ENCODE measurements at places on chromosomes 7 and 10.

- peak overlapping the region; percentile 46 for H3K4me3 ChIP-seq
- no peaks in the 10 kb centered on the region for H3K36me3 ChIP-seq
- H3K27ac ChIP-seq, result no peak overlapping the region
- DNase-seq, result peak; percentile 18
- peaks cover 63% of the 10 kb centered on the region for H3K27me3 ChIP-seq
- H3K4me1 ChIP-seq, result peaks cover 5% of the 10 kb centered on the region
These were observed 124.4 kb downstream of the TACC2 start for GRCh38 chr10:122113161-122113944.

GRCh38 chr7:156886020-156886795 lies 6.8 kb downstream of the LMBR1 start:
- no peak overlapping the region for H3K4me3 ChIP-seq
- no peak for DNase-seq
- peaks cover 12% of the 10 kb centered on the region for H3K4me1 ChIP-seq
- no peaks in the 10 kb centered on the region for H3K36me3 ChIP-seq
- no peak overlapping the region for H3K27ac ChIP-seq

GRCh38 chr7:11648980-11649379 lies 183.0 kb downstream of the THSD7A start:
- no peaks in the 10 kb centered on the region for H3K27me3 ChIP-seq
- no peaks in the 10 kb centered on the region for H3K36me3 ChIP-seq
- H3K4me1 ChIP-seq, result peaks cover 23% of the 10 kb centered on the region
- no peak overlapping the region for H3K27ac ChIP-seq
- peak; percentile 4 for DNase-seq
- no peak overlapping the region for H3K4me3 ChIP-seq

- H3K36me3 ChIP-seq, result no peaks in the 10 kb centered on the region
- no peaks in the 10 kb centered on the region for H3K27me3 ChIP-seq
- DNase-seq, result no peak
- H3K4me1 ChIP-seq, result no peaks in the 10 kb centered on the region
- no peak overlapping the region for H3K4me3 ChIP-seq
- no peak overlapping the region for H3K27ac ChIP-seq
These were observed 19.9 kb upstream of the GPR141 start for GRCh38 chr7:37663693-37664092.

DNA sequence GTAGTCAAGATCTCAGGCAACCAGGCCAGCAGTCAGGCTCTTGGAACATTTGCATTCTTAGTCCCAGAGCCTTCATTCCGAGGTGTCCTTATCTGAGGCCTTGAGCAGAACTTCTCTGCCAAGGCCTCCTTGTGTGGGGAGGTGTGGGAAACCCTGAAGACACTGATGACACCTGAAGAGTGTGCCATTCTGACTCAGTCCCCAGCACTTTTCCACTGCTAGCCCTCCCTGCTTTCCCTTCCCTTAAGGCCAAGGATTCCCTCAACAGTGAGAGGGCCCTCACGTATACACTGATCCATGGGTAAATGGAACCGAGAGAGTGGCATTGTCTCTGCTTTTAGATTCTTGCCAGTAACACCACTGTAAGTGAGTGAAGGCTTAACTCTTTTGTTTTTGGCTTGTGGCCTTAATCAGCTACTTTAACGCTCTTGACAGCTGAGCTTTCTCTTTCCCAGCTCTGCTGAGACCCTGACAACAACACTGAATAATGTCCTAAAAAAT lies 30.3 kb downstream of the TRDMT1 start:
- no peak for DNase-seq
- H3K27me3 ChIP-seq, result no peaks in the 10 kb centered on the region
- H3K4me3 ChIP-seq, result no peak overlapping the region

GRCh38 chr10:53622201-53622600 lies 849.6 kb upstream of the MBL2 start:
- H3K27me3 ChIP-seq, result no peaks in the 10 kb centered on the region
- no peaks in the 10 kb centered on the region for H3K4me1 ChIP-seq
- H3K36me3 ChIP-seq, result no peaks in the 10 kb centered on the region
- H3K27ac ChIP-seq, result no peak overlapping the region

GRCh38 chr7:101620991-101621390 lies 8.1 kb downstream of the MYL10 start:
- DNase-seq, result no peak
- no peak overlapping the region for H3K27ac ChIP-seq
- peaks cover 16% of the 10 kb centered on the region for H3K4me1 ChIP-seq
- H3K36me3 ChIP-seq, result no peaks in the 10 kb centered on the region

DNA sequence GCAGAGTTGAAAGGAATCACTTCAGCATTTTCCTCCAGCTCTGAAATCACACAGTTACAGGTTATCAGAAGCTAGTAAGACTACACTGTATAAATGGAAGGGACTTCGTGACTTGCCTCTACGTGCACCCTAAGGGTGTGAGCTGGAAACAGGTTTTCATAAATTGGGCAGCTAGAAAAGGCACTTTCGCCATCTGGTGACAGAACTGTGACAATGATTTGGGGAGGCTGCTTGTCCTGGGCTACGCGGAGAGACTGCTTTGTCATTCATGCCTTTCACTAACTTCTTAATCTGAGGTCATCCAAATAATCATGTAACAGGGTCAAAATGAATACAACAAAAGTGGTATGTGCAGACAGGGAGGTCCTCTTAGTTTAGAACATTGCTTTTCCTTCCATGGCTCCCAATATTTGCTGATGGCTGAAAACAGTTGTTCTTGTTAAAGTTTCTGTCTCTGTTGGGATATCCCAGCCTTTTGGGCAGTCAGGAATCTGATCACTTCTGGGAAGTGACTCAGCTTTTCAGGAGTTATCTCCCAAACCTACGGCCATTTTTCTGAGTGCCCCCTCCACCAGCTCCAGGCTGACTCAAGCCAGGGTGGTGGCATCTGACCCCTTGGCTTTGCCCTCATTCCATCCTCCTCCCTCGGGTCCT lies 17.8 kb downstream of the VWC2 start:
- no peaks in the 10 kb centered on the region for H3K36me3 ChIP-seq
- no peak overlapping the region for H3K27ac ChIP-seq
- H3K4me1 ChIP-seq, result no peaks in the 10 kb centered on the region

GRCh38 chr7:90994601-90995000 lies 269.6 kb upstream of the FZD1 start:
- no peak overlapping the region for H3K27ac ChIP-seq
- no peaks in the 10 kb centered on the region for H3K27me3 ChIP-seq
- no peaks in the 10 kb centered on the region for H3K36me3 ChIP-seq
- H3K4me3 ChIP-seq, result no peak overlapping the region
- no peaks in the 10 kb centered on the region for H3K4me1 ChIP-seq
- DNase-seq, result no peak

- H3K27ac ChIP-seq, result no peak overlapping the region
- peaks cover 58% of the 10 kb centered on the region for H3K27me3 ChIP-seq
- no peak for DNase-seq
- H3K36me3 ChIP-seq, result no peaks in the 10 kb centered on the region
- H3K4me3 ChIP-seq, result peak overlapping the region; percentile 40
These were observed 717 bp downstream of the ADCY1 start for GRCh38 chr7:45574669-45575500.

GRCh38 chr10:81876253-81877077 lies 1.5 kb downstream of the NRG3 start:
- no peak for DNase-seq
- H3K27me3 ChIP-seq, result peaks cover 47% of the 10 kb centered on the region
- no peak overlapping the region for H3K4me3 ChIP-seq

GRCh38 chr7:13834328-13834761 lies 155.1 kb downstream of the ETV1 start:
- H3K4me3 ChIP-seq, result no peak overlapping the region
- H3K27me3 ChIP-seq, result no peaks in the 10 kb centered on the region
- H3K36me3 ChIP-seq, result no peaks in the 10 kb centered on the region
- no peak overlapping the region for H3K27ac ChIP-seq

GRCh38 chr10:10533437-10533836 lies 484.2 kb upstream of the CELF2 start:
- no peak overlapping the region for H3K4me3 ChIP-seq
- H3K4me1 ChIP-seq, result no peaks in the 10 kb centered on the region
- H3K27ac ChIP-seq, result no peak overlapping the region
- DNase-seq, result no peak
- no peaks in the 10 kb centered on the region for H3K36me3 ChIP-seq

- H3K4me3 ChIP-seq, result no peak overlapping the region
- no peak overlapping the region for H3K27ac ChIP-seq
- no peaks in the 10 kb centered on the region for H3K27me3 ChIP-seq
- no peaks in the 10 kb centered on the region for H3K36me3 ChIP-seq
- peaks cover 4% of the 10 kb centered on the region for H3K4me1 ChIP-seq
- no peak for DNase-seq
These were observed 63.0 kb upstream of the MPP7 start for GRCh38 chr10:28365840-28366239.

DNA sequence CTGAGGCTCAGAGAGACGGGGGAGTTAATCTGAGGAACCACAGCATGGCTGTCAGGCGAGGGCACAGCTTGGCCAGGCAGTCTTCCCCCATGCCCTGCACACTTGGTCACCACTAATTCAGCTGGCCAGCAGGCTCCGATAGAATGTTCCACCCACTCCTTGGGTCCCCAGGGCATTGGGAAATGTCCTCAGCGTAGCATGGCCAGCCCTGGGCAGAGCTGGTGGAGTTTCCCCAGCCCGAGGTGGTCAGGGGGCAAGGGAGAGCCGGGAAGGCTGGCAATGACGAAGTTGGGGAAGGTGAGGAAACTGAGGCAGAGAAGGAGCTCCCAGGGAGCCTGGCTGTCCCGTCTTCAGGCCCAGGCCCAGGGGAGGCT lies 12.1 kb upstream of the GRIFIN start:
- no peak overlapping the region for H3K27ac ChIP-seq
- H3K4me1 ChIP-seq, result peaks cover 22% of the 10 kb centered on the region
- H3K4me3 ChIP-seq, result no peak overlapping the region
- no peaks in the 10 kb centered on the region for H3K27me3 ChIP-seq
- no peak for DNase-seq
- H3K36me3 ChIP-seq, result no peaks in the 10 kb centered on the region

DNA sequence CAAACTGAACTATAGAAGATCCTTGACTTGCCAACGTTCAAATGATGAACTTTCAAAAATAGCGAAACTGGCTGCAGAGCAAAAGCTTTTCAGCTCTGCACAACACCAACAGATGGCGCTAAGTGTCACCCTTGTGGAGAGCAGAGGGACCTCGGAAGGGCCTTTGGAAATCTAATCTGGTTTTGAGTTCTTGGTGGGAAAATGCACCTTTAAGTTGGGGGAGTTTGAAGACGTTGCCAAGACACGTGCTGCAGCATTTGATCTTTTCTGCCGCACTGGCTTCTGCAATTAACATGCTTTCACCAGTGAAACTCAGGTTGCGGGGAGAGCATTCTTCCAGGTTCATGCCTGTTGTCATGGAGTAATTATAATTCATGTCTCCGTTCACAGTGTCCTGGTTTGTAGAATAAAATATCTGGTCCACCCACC lies 26.3 kb upstream of the WDR11 start:
- no peaks in the 10 kb centered on the region for H3K4me1 ChIP-seq
- no peak overlapping the region for H3K27ac ChIP-seq
- peaks cover 46% of the 10 kb centered on the region for H3K27me3 ChIP-seq
- H3K4me3 ChIP-seq, result no peak overlapping the region

GRCh38 chr10:68895041-68895440 lies 6.1 kb upstream of the DDX50 start:
- peaks cover under 1% of the 10 kb centered on the region for H3K4me1 ChIP-seq
- H3K4me3 ChIP-seq, result no peak overlapping the region
- no peak overlapping the region for H3K27ac ChIP-seq
- H3K27me3 ChIP-seq, result no peaks in the 10 kb centered on the region
- H3K36me3 ChIP-seq, result no peaks in the 10 kb centered on the region

- H3K4me3 ChIP-seq, result no peak overlapping the region
- peaks cover 31% of the 10 kb centered on the region for H3K36me3 ChIP-seq
- H3K27ac ChIP-seq, result no peak overlapping the region
These were observed 108.7 kb downstream of the NEURL1 start for GRCh38 chr10:103602028-103602851.

DNA sequence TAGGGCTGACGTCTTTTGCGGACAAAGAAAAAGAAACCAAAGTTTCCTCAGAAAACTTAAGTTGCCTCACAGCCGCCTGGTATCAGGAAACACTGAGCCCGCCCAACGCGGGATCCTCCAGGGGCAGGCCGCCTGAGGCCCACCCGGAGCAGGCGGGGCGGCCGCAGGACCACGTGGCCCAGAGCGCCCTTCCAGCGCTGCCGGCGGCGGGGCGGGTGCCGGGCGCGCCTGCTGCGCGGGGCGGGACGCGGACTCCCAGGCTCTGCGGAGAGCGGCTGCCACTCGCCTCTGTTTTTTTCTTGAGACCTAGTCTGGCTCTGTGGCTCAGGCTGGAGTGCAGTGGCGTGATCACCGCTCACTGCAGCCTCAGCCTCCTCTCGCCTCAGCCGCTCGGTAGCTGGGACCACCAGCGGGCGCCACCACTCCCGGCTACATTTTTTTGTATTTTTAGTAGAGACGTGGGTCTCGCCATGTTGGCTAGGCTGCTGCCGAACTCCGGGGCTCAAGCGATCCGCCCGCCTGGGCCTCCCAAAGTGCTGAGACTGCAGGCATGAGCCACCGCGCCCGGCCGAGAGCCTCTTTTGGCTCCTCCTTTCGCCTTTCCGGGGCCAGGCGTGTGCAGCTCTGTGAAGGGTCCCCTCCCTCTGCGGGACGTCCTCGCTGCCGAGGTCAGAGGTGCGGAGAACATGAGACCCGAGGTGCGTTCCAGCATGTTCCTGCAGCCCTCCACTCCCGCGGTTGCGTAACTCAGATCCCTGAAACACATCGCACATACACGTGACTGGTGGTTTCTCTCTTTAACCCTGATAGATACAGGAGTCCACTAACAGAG lies 11.6 kb upstream of the HNRNPF start:
- peak overlapping the region; percentile 91 for H3K27ac ChIP-seq
- DNase-seq, result peak; percentile 93
- H3K4me1 ChIP-seq, result peaks cover 13% of the 10 kb centered on the region

- H3K27me3 ChIP-seq, result no peaks in the 10 kb centered on the region
- peak overlapping the region; percentile 65 for H3K27ac ChIP-seq
- H3K4me3 ChIP-seq, result no peak overlapping the region
These were observed 15.3 kb downstream of the SH3PXD2A start for GRCh38 chr10:103839872-103840739.

DNA sequence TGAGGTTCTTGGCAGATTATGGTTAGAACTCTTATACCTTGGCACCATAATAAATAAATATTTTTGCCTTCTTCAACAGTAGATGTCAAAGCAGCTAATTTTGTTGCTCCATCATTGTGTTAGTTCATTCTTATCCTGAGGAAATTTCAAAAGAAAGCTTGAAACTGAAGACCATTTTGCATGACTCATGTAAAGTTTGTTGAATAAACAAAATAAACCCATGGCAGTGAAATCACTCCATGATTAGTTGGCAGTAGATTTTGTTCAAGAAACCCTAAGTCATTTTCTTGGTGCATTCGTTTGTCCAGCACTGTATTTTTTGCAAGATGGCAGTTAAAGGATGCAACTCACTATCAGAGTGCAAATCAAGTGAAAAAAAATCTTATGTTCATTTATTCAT lies 91.6 kb downstream of the HECW1 start:
- no peaks in the 10 kb centered on the region for H3K27me3 ChIP-seq
- H3K4me1 ChIP-seq, result peaks cover 5% of the 10 kb centered on the region
- H3K4me3 ChIP-seq, result no peak overlapping the region
- no peaks in the 10 kb centered on the region for H3K36me3 ChIP-seq
- no peak overlapping the region for H3K27ac ChIP-seq

GRCh38 chr10:58785354-58785753 lies 272.7 kb downstream of the BICC1 start:
- no peak overlapping the region for H3K4me3 ChIP-seq
- no peaks in the 10 kb centered on the region for H3K4me1 ChIP-seq
- no peak for DNase-seq
- no peaks in the 10 kb centered on the region for H3K36me3 ChIP-seq
